Activated CD4-positive, alpha-beta T cell treated with anti-CD3 and anti-CD28 coated beads for 4 hours (primary cell): ENCODE measurements at places on chromosomes 7 and 10.

- no peak for DNase-seq
Observed at GRCh38 chr7:105230486-105230885, 158.2 kb downstream of the SRPK2 start.

DNA sequence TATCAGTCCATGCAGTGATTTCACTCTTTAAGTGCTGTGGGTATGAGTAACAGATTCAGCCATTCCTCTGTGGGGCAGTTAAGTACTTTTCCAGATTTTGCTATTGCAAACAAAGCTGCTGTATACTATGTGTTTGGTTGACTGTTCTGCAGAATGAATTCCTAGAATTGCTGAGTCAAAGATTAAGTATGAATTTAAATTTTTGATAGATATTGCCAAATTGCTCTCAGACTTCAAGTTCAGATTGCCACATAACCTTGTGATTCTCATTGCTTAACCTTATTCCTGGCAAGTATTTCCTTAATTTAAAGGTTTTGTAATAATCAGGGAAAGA is 21.6 kb upstream of the SAR1A start:
- no peak for DNase-seq

GRCh38 chr7:33039257-33039902 is 23.2 kb downstream of the NT5C3A start:
- DNase-seq = no peak

- DNase-seq = peak; percentile 38
Observed at GRCh38 chr10:119517235-119518141, 25.0 kb downstream of the RGS10 start.

DNA sequence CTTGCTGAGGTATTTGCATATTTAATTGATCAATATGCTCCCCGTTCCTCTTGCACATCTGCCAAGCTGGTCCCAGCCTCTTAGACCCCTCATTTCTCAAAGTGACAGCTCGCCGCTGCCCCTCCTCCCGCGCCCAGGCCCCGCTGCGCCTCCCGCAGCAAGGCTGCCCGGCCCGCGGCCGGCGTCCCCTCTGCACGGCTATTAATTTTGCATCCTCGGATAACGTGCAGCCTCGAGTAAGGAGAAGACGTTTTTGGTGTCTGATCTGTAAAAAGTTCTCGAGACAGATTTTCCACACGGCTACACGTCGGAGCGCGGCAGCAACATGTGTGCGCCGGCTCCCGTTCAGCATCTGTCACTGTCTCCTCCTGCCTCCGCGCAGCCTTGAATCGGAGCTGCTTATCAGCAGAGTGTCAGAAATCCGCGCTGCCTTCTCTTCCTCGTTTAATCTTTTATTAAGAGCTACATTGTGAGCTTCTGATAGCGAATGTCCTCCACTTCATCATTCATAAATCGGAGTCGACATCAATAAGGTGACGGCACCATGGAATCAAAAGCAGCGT is 65.3 kb downstream of the EBF3 start:
- no peak for DNase-seq

- no peak for DNase-seq
Observed at GRCh38 chr10:29670761-29671160, 36.0 kb upstream of the SVIL start.

DNA sequence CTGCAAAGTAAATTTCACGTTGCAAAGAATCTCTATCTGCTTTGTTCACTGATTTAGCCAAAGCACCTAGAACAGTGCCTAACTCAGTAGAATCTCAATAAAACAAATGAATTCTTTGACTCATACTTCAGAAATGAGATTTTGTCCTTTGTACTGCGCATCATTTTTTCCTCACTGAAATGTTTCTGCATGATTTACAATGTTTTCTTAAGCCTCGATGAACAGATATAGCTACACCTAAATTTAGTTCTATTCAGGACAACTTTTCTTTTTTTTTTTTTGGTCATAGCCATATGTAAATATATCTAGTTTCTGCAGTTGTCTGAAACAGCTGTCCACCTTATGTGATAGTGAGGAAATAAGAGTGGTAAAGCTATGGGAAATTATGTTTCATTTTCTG is 15.3 kb downstream of the GNAT3 start:
- no peak for DNase-seq

GRCh38 chr7:41425926-41426325 is 277.0 kb downstream of the INHBA start:
- no peak for DNase-seq

DNA sequence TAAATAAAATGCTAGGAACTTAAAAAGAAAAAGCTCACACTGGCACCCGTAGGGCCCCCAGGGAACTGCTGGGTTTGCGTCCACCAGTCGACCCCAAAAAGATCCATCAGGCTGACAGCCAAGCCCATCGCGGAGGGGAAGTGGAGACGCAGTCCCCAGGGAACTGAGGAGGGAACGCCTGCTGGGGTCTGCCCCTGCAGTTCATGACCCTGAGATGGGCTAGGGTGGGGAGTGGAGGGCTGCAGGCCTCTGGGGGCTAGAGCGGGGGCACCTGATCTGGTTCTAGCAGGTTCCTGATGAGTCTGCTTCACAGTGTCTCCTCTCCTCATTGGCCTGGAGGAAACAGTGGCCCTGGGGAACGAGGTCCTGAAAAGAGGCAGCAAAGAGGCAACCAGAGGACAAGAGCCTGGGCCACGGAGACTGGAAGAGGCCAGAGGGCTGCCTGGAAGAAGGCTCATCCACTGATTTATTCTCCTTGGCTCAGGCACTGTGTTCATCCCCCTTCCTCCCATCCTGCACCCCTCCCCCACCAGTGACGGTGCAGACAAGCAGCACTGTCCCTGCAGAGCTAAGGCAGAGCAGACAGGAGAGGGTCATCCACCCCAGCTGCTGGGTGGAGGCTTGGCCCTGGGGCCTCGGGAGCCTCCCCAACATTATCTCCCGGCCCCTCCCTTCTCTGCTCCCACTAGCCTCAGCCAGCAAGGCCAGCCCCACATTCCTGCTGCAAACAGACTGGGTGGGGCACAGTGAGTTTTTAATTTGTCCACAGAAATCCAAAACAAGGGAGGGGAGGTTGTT is 24.7 kb upstream of the HSPA12A start:
- DNase-seq = no peak

DNA sequence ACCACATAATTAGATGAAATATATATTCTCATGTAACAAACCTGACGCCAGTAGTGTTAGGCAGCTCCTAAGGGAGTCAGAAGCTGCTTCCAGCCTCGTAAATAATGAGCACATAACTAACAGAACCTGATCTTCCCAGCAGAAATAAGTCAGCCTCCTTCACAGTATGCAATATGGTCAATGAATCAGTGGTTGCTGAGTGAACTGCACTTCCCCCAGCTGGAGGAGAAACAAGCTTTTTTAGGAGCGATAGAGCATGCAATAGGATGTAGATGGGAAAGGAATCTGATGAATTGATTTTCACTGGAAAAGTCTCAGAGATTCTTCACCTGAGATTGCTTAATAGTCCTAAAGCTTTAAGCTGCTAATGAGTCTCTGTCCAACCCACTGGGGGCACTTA is 337.2 kb upstream of the LRGUK start:
- DNase-seq = no peak

- no peak for DNase-seq
Observed at GRCh38 chr10:133207041-133207600, 22.9 kb upstream of the UTF1 start.

DNA sequence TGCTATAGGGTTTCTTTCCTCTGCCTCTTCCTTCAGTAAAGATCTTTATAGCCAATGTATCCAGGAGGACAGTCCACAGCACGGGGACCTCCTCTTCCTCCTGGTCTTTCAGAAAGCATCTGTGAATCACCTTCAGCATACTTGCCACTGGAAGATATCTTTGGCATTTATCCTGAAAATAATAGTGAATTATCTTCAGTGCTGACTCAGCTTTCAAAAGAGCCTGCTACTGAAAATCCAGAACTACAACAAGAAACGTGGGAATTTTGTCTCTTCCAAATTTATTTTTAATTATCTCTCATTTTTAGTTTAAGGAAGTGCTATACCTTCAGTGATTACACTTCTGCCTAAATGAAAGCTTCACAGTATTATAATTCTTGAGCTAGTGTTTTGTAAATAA is 7.6 kb upstream of the UNC5B start:
- DNase-seq = no peak

DNA sequence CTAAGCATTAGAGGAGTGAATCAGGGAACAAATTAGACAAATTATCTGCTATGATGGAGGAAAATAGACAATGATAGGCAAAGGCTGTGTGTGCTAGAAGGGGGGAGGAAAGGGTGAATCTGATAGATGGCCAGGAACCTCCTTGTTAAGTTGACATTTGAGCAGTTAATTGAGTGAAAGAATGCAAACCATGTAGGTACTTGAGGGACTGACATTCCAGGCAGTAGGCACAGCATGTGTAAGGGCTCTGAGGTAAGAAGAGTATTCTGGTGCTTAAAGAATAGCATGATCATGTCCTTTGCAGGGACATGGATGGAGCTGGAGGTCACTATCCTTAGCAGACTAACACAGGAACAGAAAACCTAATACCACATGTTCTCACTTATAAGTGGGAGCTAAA is 48.6 kb upstream of the TES start:
- no peak for DNase-seq

DNA sequence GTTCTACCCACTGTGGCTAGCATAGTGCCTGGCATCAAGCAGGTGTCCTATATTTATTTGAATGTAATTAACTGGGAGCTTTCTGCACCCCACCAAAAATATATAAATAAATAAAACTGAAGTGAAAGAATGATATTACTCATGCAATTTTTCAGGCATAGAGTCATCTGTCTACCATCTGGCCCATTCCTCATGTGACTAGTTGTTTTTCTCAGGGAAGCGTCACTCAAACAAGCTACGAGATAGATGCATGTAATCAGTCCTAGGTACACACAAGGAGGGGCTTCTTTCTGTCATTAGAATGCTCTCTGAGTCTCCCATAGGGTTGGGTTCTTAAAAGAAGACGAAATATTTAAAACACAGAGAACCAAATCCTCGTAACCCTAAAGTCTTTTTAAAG is 255.5 kb upstream of the KMT2E start:
- DNase-seq = no peak

DNA sequence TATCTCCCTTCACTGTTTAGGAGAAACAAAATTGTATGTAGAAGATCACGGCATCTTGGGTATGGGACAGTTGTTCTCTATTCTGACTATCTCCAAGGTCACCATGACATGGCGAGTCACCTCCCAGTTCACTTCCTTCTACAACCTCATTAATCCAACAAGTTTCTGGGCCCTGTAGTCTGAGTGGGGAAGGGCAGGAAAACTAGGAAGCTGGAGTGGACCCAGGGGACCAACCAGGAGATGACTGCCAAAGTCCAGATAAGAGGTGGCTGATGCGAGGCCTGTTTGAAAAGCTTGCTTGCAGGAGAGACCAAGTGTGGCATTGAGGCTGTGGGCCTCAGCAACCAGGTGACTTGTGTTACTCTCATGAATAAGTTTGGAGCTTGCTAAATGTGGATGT is 584.9 kb downstream of the TNS3 start:
- no peak for DNase-seq

- no peak for DNase-seq
Observed at GRCh38 chr10:130020651-130021382, 56.7 kb upstream of the EBF3 start.

DNA sequence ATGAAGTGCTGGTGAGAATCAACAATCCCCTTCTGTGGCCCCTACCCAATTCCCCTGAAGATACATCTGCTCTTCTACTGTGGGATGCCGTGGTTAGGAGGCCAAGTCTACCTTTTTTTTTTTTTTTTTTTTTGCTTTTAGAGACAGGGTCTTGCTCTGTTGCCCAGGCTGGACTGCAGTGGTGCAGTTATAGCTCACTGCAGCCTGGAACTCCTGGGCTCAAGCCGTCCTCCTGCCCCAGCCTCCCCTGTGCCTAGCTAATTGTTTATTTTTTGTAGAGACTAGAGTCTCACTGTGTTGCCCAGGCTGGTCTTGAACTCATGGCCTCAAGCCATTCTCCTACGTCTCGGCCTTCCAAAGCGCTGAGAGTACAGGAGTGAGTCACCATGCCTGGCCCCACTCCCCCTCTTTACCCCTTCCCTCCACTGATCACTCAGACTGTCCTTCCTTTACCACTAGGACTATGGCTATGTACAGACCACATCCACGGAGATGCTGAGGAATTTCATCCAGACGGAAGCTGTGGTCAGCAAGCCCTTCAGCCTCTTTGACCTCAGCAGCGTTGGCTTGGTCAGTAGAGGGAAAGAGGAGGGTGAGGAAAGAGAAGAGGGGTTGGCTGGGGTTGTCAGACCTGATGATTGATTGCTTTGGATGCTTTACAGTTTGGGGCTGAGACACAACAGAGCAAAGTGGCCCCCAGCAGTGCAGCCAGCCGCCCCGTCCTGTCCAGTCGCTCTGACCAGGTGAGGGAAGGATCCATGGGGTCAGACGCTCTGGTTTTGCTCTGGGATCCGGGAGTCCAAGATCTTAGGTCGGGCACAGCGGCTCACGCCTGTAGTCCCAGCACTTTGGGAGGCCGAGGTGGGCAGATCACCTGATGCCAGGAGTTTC is 1.8 kb downstream of the AP4M1 start:
- DNase-seq = no peak

GRCh38 chr10:7121154-7121797 is 289.6 kb downstream of the SFMBT2 start:
- DNase-seq = peak; percentile 50

GRCh38 chr7:90536449-90536848 is 59.7 kb upstream of the CDK14 start:
- no peak for DNase-seq
